ENCODE measurements at places on chromosomes 1 and 21.

- DNase-seq, result no peak
Measured at GRCh38 chr1:79259390-79260336, 253.1 kb upstream of the ADGRL4 start.

- peak; percentile 83 for DNase-seq
Measured at GRCh38 chr21:41678924-41679318, 87.9 kb downstream of the RIPK4 start.

- DNase-seq, result peak; percentile 50
Measured at GRCh38 chr1:55127827-55128343, 87.3 kb downstream of the USP24 start.

GRCh38 chr1:8213676-8214075 lies 104.2 kb upstream of the SLC45A1 start:
- DNase-seq, result no peak

DNA sequence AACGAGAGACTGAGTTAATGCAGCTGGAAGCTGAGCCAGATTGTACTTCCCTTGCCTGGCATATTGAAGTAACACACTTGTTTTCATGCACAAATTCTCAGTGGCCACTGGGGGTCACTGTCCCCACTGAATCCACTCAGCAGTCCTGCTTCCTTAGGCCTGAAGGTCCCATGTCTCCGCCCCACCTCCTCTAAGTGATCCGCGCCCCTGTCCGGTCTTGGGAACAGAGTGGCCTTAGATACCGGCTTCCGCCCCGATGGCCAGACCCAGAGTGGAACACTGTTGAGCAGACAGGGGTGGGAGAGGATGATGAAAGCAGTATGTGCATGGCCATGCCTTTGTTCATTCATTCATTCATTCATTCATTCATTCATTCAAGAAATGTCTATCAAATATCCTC lies 34.8 kb downstream of the CHAF1B start:
- DNase-seq, result peak; percentile 85

DNA sequence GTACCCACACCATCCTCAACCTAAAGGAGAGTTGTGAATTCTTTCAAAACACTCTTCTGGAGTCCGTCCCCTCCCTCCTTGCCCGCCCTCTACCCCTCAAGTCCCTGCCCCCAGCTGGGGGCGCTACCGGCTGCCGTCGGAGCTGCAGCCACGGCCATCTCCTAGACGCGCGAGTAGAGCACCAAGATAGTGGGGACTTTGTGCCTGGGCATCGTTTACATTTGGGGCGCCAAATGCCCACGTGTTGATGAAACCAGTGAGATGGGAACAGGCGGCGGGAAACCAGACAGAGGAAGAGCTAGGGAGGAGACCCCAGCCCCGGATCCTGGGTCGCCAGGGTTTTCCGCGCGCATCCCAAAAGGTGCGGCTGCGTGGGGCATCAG lies 638 bp upstream of the OLIG2 start:
- DNase-seq, result peak; percentile 21

DNA sequence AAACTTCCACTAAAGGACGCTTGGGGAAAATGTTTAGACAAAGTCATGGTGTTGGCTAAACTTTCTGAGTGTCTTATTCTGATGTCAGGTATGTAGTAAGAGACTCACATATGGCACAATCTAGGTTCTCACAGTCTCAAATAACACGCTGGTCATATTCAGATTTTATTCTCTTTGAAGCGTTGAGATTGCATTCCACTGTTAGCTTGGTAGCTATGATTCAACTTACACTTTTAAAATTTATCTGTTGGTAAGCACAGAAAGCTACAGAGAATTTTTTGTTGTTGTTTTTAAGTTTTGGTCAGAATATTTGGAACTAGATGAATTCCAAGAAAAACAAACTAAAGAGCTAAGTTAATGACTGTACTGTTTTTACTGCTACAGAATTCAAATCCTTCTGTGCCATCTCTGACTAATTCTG lies 126.7 kb downstream of the PRRX1 start:
- DNase-seq, result no peak

Measured in hematopoietic multipotent progenitor cell treated with erythropoietin and hydrocortisone succinate and interleukin-3 and kit ligand, for 8 days (in vitro differentiated cells).